ENCODE measurements at places on chromosomes 16 and 17. TPM values are rescaled to one million over a fixed set of nuclear protein-coding genes. Genes with fewer than 3 reads are reported as not detected.

GRCh38 chr16:69486724-69487123, 62.3 kb downstream of the CYB5B start:
- no peaks in the 10 kb centered on the region for H3K36me3 ChIP-seq
- no peaks in the 10 kb centered on the region for H3K27me3 ChIP-seq
- DNase-seq = no peak

DNA sequence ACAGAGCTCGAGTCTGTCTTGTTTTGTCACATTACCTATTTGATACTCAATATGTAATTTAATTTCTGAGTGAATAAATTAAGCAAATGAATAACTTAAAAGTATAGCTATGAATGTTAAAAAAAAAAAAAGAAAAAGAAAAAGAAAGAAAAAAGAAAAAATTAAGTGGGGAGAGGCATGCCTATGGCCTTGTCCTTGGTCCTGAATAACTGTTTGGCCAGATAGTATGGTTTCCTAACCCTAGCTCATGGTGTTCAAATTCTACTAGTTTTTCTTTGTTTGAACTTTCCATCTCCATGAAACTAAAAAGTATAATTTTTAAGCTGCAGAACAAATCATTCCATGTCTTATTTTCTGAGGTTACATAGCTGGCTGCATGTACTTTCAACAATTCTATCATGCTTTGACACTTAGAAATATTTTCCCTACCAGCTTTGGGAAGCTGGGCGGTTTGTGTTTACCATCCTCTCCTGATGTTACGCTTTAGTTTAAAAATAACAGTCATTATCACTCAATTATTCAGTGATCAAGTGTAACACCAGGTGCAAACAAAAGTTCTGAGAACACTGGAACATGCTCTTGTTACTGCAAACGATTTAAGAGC, 31.8 kb downstream of the TOX3 start:
- H3K4me3 ChIP-seq = no peak overlapping the region
- H3K27me3 ChIP-seq = no peaks in the 10 kb centered on the region
- no peak overlapping the region for H3K27ac ChIP-seq
- H3K4me1 ChIP-seq = no peaks in the 10 kb centered on the region
- H3K36me3 ChIP-seq = no peaks in the 10 kb centered on the region

Gene MYLK3
- 0.20 TPM for total RNA-seq

DNA sequence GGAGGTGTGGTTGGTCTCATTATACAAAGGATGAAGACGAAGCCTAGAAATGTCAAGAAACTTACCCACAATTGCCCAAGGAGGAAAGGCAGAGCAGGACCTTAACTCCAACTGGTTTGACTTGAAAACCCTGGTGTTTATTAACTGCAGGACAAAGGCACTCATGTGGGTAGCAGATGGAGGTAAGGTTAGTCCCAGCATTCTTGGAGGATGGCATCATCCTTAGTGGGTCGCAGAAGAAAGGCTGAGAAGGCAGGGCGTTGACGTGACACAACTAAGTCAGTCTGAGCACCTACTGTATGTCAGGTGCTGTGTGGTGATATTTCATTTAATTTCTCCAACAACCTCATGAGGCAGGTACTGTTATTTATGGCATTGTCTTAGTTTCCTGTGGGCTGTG, 101.3 kb downstream of the HAPSTR1 start:
- DNase-seq = no peak
- no peaks in the 10 kb centered on the region for H3K27me3 ChIP-seq
- no peaks in the 10 kb centered on the region for H3K4me1 ChIP-seq
- H3K36me3 ChIP-seq = no peaks in the 10 kb centered on the region

DNA sequence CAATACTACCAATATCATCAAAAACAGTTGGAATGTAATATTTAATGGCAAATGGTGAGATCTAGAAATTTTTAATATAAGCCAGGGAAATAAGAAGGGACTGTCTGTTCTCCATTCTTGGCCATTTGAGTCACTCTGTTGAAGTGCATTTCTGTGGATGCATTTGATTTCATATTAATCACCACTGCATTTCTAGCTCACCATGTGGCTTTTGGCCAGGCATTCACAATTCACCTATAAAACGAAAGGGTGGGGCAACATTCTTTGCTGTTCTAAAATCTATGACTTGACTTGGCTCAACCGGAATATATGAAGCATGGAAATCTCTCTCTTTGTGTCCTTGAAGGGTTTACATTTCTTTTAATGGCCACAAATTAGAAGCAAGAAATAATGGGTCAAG, 483.0 kb downstream of the SLC39A11 start:
- no peaks in the 10 kb centered on the region for H3K36me3 ChIP-seq
- H3K4me1 ChIP-seq = no peaks in the 10 kb centered on the region
- no peak overlapping the region for H3K27ac ChIP-seq

DNA sequence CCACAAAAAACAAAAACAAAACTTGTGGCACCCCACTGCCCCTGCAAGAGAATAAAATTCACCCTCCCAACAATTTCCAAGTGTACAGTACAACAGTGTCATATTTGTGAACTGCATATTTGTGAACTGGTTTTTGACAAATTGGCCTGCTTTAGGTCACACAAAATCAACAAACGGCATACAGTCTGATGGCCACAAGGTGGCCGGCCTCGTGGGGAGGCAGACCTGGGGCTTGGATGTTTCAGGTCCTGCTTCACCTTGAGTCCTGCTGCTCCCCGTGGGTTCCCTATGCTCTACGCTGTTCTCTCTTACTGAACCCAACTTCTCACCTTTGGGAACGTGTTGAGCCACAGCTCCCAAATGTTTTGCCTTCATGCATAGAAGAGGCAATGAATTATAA, 102.2 kb downstream of the CDK5R1 start:
- no peak for DNase-seq
- H3K27me3 ChIP-seq = no peaks in the 10 kb centered on the region
- no peak overlapping the region for H3K4me3 ChIP-seq
- no peaks in the 10 kb centered on the region for H3K4me1 ChIP-seq

DNA sequence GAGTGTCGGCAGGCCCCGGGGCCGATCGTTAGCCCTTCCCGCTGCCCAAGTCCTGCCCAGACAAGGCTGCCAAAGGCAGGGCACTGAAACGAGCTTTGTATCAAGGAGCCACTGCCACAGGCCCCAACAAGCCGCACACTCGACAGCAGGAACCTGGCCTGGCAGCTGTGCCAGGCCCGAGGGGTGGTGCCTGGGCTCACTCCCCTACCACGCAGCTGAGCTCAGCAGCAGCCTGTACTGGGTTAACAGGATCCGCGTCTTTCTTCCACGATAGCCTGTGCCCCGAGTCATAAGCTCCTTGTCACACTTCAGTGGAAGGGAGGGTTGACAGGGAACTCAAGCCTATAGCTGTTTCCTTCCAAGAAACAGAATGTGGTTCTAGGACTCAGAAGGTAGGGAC, 87.9 kb downstream of the ABR start:
- peaks cover 8% of the 10 kb centered on the region for H3K4me1 ChIP-seq
- DNase-seq = no peak
- no peak overlapping the region for H3K27ac ChIP-seq
- peaks cover 7% of the 10 kb centered on the region for H3K36me3 ChIP-seq
- H3K27me3 ChIP-seq = no peaks in the 10 kb centered on the region

Gene EME1
- total RNA-seq = 23.6 TPM

DNA sequence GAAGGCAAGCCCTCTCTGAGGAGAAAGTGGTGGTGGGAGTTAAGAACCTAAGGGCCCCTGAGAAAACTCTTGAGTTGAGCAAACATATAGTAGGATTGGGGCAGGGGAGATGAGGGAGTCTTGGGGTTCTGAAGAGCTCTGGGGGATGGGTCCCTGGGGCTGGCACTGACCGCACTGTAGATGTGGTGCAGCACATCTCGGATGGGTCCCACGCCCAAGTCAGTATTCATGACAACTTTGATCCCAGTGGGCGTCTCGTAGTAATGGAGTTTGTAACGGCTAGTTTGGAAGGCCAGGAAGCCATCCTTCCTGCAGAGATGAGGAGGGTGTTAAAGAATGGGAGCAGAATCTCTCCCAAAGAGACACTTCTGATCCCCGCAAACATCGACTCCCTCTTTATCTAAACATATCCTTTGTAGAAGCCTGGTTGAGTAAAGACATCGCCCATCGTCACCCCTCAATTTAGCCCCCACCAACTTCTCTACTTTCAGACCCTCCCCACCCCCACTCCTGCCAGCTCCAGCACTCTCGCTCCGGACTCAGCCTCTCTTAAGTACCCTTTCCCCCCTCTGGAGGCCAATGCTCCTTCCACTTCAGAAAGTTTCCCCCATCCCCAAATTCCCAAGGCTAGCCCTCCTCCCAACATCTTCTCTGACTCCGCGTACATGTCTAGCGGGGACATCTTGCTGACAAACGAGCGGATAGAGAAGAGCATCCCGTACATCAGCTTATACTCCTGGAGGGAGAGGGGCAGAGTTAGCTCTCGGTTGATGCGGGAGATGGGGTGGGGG, 710 bp downstream of the TRAPPC1 start:
- no peak for DNase-seq
- peak overlapping the region; percentile 92 for H3K27ac ChIP-seq
- peaks cover 11% of the 10 kb centered on the region for H3K36me3 ChIP-seq
- H3K27me3 ChIP-seq = no peaks in the 10 kb centered on the region
- H3K4me1 ChIP-seq = peaks cover 34% of the 10 kb centered on the region

GRCh38 chr16:51854401-51854951, 692.5 kb downstream of the TOX3 start:
- no peak overlapping the region for H3K27ac ChIP-seq
- no peaks in the 10 kb centered on the region for H3K4me1 ChIP-seq
- no peak for DNase-seq
- H3K4me3 ChIP-seq = no peak overlapping the region
- no peaks in the 10 kb centered on the region for H3K27me3 ChIP-seq

Gene PYCARD
- total RNA-seq = 4.5 TPM

Gene PPP1R27
- total RNA-seq = not detected

DNA sequence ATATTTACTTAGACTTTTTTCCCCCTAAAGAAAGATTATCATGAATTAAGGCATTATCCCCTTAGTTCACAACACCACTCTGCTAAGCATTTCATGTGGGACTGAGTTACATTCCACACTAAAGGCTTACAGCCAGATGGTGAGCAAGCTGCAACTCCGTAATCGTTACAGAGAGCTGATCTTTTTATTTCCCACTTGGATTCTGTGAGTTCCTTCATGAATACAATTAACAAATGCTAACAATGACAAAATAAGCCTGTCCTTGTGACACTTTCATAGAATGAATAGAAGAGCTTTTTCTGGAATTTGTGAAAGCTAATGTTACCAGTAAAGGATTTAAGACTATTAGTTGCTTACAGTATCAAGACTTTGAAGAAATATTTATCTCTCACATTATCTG, 8.7 kb downstream of the OGFOD1 start:
- H3K36me3 ChIP-seq = peaks cover 35% of the 10 kb centered on the region
- DNase-seq = no peak
- no peak overlapping the region for H3K4me3 ChIP-seq
- H3K27me3 ChIP-seq = no peaks in the 10 kb centered on the region

- H3K36me3 ChIP-seq = no peaks in the 10 kb centered on the region
- H3K27ac ChIP-seq = no peak overlapping the region
- no peaks in the 10 kb centered on the region for H3K4me1 ChIP-seq
- DNase-seq = no peak
- H3K27me3 ChIP-seq = no peaks in the 10 kb centered on the region
Observed at GRCh38 chr16:79295746-79296145, 304.8 kb downstream of the MAF start.

DNA sequence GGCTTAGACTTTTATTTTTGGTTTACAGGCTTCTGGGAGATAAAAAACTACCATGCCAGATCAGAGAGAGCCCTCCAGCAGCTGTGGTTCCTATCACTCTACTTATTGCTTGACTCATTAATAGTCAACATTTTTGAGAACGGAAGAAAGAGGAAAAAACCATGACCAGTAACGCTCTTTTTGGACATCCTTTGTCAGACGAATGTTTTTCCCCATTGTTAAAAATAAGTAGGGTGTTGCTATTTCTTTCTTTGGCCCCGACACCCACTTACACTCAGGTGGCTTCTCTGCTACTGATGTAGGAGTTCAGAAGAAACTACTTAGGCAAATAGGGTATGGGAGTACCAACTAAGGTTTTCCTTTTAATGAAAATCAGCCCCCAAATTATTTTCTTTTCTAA, 27.5 kb downstream of the TVP23A start:
- no peak overlapping the region for H3K4me3 ChIP-seq
- no peak overlapping the region for H3K27ac ChIP-seq
- DNase-seq = no peak
- H3K36me3 ChIP-seq = no peaks in the 10 kb centered on the region

Gene GDE1
- 30.5 TPM for total RNA-seq

Gene OGFOD1
- total RNA-seq = 91.9 TPM

Gene RND2
- 0.22 TPM for total RNA-seq

- H3K27me3 ChIP-seq = no peaks in the 10 kb centered on the region
- H3K4me1 ChIP-seq = peaks cover 17% of the 10 kb centered on the region
- DNase-seq = no peak
- no peak overlapping the region for H3K27ac ChIP-seq
- H3K36me3 ChIP-seq = no peaks in the 10 kb centered on the region
Observed at GRCh38 chr17:58356231-58356630, 4.2 kb upstream of the SUPT4H1 start.

DNA sequence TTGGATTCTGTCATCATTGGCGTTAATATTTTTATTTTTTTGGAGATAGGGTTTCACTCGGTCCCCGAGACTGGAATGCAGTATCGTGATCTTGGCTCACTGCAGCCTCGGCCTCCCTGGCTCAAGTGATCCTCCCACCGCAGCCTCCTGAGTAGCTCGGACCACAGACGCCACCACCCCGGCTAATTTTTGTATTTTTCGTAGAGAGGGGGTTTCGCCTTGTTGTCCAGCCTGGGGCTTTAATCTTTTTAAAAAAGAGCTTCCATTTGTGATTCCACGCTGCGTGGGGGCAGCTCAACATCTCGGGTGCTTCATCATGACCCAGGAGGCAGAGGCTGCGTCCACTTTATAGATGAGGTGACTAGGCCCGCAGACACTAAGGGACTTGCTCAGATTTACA, 1.5 kb downstream of the BANP start:
- no peaks in the 10 kb centered on the region for H3K27me3 ChIP-seq
- no peak overlapping the region for H3K4me3 ChIP-seq
- DNase-seq = no peak
- H3K36me3 ChIP-seq = no peaks in the 10 kb centered on the region
- H3K4me1 ChIP-seq = peaks cover 53% of the 10 kb centered on the region
- peak overlapping the region; percentile 88 for H3K27ac ChIP-seq

- no peaks in the 10 kb centered on the region for H3K4me1 ChIP-seq
- no peak for DNase-seq
- no peak overlapping the region for H3K27ac ChIP-seq
- no peak overlapping the region for H3K4me3 ChIP-seq
- H3K36me3 ChIP-seq = no peaks in the 10 kb centered on the region
Observed at GRCh38 chr16:83137326-83137781, 510.6 kb downstream of the CDH13 start.

DNA sequence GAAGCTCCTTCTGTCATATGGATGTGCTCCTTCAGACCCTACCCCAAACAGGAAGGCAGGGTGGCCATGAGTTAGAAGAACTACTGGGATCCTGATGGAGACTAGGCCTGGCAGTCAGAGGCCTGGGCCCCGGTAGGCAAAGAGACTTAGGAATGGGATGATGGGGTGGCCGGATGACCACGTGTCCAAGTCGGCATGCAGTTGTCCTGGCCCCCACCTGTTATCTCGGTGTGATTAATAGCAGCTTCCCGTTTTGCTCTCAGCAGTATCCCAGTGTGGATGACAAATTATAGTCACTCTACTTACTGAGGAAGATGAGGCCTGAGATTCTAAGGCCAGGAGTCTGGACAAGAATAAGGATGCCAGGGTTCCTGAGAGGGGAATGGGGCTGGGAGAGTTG, 1.5 kb downstream of the TNFSF12 start:
- H3K4me1 ChIP-seq = peaks cover 51% of the 10 kb centered on the region
- no peak for DNase-seq
- peak overlapping the region; percentile 38 for H3K27ac ChIP-seq
- no peaks in the 10 kb centered on the region for H3K27me3 ChIP-seq
- H3K4me3 ChIP-seq = no peak overlapping the region

- no peak overlapping the region for H3K4me3 ChIP-seq
- H3K27ac ChIP-seq = no peak overlapping the region
- no peaks in the 10 kb centered on the region for H3K27me3 ChIP-seq
- no peaks in the 10 kb centered on the region for H3K36me3 ChIP-seq
Observed at GRCh38 chr16:87115646-87116045, 201.5 kb downstream of the C16orf95 start.
